ENCODE measurements at places on chromosomes 4 and X.

DNA sequence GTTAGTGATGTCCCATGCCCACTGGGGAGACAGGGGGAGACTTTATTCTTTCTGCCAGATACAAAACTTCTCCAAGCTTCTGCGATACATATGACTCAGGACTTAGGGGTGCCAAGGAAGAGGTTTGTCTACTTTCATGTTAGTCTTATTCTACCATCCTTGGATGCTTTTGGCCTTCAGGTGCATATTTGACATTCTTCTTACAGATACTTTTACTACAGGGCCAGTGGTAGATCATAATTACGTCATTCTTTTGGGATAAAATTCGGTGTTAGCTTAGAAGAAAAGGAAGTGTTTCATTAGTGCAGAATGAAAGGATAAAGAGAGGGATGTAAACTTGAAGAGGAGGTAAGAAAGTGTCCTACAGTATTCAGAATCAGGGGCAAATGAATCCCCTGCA lies 245.2 kb downstream of the THOC2 start:
- DNase-seq = no peak

DNA sequence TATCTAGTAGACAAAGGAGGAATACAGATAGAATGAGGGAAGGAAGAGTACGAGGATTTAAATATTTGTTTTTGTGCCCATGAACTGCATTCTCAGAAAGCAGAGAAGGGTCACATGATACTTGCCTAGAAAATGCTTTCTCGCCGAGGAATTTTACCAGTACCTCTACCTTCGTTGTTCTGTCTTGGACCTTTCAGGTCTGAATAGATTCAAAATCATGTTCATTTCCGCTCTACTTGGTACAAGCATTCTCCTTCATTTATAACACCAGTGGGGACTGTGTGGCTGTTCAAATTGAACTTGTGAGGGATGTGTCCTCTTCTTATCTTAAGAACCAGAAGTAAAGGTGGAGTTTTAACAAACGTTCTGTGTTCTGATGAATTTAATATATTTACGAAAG lies 1.9 kb downstream of the USP38 start:
- no peak for DNase-seq

- no peak for DNase-seq
These were observed 9.7 kb upstream of the ANTXR2 start for GRCh38 chr4:80082693-80083092.

GRCh38 chrX:135639066-135639780 lies 74.2 kb upstream of the CT45A1 start:
- DNase-seq = no peak

DNA sequence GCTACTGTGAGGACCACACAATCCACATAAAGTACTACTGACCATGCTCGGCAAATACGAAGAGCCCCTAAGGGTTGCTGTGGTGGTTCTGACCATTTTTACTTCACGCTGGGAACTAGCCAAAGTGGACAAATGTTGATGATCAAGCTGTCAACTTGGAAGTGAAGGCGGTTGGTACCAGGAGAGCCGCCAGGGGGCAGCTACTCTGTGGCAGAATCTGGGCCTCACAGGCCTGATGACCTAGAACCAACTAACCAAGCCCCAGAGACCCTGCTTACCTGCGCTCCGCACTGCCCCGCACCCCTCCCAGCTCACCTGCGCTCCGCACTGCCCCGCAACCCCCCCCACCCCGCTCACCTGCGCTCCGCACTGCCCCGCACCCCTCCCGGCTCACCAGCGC lies 5.6 kb downstream of the GAK start:
- DNase-seq = no peak

DNA sequence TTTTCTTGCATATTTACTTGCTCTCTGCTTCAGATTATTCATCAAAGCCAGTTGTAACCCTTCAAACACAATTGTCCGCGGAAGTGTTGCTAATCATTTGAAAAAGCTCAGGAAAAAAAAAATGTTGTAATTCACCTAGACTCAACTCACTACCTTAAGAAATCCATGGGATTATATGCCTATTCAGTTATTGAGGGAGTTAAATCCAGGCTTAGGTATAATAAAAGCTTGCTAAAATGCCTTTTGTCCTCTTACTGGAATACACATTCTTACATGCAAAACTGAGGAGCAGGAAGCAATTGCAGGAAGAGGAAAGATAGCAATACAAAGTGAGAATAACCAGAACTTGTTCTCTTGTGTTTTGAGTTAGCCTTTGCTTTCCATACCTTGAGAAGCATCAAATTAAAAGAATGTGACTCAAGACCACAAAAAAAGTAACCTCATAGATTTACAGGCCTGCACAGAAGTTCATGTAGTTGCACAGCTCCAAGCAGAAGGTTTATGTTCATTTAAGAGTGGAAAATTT lies 91.4 kb upstream of the FAM241A start:
- no peak for DNase-seq

GRCh38 chr4:101101072-101101471 lies 246.3 kb downstream of the PPP3CA start:
- no peak for DNase-seq

DNA sequence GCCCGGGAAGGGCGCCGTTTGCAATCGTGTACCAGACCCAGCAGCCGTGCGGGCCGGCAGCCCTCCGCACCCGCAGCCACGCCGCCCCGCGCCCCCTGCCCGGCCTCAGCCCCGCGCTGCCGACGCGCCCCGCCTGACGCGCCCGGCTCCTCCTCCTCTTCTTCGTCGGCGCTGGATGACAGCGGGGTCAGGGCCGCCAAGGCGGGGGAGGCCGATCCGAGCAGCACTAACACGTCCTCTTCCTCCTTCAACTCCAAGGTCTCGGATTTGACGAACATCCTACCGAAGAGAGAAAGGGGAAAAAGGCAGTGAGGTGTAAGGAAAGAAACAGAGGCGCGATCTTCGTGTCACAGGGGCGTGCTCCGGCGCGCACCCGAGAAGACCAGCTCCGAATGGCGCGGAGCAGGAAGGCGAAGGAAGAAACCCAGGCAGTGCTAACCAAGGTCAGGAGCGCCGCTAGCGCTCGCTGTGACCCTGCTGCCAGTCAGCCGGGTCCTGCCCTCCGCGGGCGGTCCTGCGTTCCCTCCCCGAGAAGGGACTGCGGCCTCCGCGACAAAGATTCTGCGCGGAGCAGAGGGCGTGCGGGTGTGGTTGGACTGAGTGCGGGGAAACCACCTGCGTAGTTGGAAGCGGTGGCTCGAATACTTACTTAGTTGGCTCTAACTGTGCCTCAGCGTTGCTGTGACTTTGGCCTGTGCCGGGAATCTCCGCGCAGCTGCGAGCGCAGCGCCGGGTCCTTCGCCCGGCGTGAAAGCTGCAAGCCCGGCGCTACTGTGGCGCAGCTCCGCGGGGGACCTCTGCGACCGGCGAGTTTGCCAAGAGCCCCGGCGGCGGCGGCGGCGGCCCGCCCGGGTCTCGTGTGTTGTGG lies 548 bp downstream of the NEUROG2 start:
- DNase-seq = peak; percentile 72

- no peak for DNase-seq
These were observed 3.4 kb downstream of the CPLX1 start for GRCh38 chr4:822361-823175.

GRCh38 chrX:118807151-118808017 lies 16.2 kb upstream of the ZCCHC12 start:
- DNase-seq = no peak

DNA sequence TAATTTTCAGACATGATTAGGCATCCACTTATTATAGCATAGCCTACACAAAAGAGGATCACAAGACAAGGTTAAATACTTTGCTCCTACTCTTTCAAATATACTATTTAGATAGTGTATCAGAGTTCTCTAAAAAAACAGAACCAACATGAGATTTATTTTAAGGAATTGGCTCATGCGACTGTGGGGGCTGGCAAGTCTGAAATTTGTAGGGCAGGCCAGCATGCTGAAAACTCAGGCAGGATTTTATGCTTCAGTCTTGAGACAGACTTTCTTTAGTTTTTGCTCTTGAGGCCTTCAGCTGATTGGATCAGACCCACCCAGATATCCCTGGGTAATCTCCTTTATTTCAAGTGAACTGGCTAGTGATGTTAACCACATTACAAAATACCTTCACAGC lies 169.5 kb downstream of the MAML3 start:
- DNase-seq = no peak

GRCh38 chr4:18735740-18736268 lies 714.2 kb upstream of the LCORL start:
- no peak for DNase-seq

DNA sequence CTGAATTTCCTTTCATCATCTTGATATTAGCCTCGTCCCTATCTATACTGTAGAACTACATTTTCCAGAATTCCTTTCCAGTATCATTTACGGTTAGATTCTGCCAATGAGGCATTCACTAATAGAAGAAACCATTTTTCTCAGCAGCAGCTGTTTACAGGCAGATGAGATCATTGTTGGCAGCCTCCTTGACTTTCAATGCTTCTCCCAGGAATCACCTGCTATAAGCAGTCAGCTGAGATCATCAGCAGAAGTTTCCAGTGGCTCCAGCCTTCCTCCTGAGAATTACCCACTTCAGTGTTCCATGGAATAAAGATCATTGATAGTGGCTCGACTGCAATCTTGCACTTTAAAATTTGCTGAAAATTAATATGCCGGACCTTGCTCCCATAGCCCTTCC lies 157.3 kb upstream of the TET2 start:
- no peak for DNase-seq

DNA sequence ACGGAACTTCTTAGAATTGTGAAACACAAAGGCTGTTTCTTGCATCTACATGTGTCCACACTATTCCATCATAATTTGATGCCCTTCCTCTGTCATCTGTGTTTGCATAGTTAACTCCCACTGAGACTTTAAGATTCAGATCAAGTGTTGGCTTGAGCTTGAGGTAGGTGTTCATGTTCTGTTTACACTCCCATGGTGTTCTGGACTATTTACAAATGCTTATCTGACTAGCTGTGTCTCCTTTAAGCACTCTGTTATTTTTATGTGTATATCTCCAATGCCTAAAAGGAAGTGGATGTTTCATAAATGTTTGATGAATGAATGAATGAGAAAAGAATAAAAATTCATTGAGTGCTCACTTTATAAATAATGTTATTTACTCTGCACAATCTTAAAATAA lies 622.7 kb downstream of the RAB28 start:
- no peak for DNase-seq

- DNase-seq = no peak
These were observed 20.0 kb upstream of the CAMK2D start for GRCh38 chr4:113781439-113782040.

GRCh38 chrX:94089149-94089548 lies 415.1 kb downstream of the FAM133A start:
- DNase-seq = no peak

- DNase-seq = no peak
These were observed 2.9 kb downstream of the TEC start for GRCh38 chr4:48266781-48267180.

DNA sequence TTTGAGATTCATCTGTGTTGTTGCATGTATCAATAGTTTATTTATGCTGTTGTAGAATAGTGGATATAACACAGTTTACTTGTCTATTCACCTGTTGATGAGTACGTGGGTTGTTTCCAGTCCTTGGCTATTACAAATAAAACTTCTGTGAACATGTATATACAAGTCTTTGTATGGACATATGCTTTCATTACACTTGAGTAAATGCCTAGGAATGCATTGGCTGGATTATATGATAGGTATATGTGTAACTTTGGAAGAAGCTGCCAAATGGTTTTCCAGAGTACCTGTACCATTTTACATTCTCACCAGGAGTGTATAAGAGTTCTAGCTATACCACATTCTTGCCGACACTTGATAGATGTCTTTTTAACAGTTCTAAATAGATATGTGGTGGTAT lies 16.5 kb downstream of the ART3 start:
- DNase-seq = no peak

DNA sequence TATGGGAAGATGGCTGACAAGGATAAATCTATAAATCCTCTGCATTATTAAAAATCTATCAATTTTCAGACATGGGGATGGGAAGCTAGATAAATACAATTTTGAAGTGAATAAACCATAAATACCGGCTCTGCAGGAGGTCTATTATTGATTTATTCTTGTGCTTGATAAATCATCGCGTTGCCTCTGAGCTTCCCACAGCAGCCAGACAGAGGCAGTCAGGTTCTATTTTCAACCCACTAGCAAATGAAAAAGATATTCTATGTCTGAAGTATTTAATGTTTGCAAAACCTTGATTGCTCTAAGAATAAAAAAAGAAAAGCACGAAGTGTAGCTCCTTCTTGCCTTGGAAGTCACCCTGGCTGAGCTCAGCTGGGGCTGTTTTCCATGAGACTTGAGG lies 216.2 kb downstream of the DHRSX start:
- no peak for DNase-seq

DNA sequence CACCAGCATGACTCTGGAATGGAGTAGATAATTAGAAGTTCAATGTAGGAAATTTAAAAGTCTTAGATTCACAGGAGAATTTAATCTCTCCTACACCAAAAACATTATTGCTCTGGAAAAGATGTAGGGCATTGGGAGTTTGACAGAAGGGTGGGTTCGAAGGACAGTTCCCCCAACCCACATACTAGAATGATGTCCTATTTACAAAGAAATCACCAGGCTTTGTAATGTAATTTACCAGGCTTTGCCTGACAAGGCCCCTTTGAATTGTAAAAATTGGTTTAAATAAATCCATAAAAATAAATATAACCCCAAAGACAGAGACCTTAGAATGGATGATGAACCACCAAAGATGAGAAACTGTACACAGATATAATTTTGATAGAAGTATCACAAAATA lies 399.2 kb upstream of the GRID2 start:
- no peak for DNase-seq

DNA sequence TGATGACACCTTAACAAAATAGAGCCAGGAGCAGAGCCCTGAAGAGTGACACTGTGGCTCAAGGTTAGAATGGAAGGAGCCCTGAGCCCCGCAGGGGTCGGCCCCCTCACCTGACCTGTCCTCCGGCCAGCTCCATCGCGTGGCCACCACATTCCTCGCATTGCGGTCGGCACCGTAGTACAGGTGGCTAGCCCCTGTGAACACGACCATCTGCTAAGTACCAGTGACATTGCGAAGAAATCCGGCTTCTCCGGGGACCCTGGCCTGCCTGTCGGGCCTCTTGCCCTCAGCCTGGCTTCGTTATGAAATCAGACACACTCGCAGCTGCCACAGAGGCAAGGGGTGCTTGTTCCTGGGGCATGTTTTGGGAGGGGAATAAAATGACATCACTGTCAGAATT lies 179.0 kb downstream of the AFAP1 start:
- DNase-seq = no peak

GRCh38 chr4:170214731-170215130 lies 125.0 kb upstream of the AADAT start:
- DNase-seq = no peak

DNA sequence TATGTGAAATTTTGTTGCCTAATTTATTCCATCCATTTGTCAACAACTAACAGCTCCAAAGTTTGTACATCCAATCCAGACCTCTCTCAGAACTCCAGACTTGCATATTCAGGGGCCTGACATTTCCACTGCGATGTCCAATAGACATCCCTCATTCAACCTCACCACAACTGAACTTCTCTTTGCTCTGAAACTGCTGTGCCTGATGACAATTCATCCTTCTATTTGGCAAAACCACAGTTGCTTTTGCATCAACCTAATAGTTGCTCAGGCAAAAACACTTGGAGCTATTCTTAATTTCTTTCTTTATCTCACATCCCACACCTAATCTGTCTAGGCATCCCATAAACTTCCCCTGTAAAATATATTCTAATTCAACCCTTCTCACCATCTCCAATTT lies 56.5 kb downstream of the ANTXR2 start:
- no peak for DNase-seq

GRCh38 chr4:145130130-145130529 lies 32.0 kb downstream of the ABCE1 start:
- DNase-seq = no peak

GRCh38 chr4:143514497-143514896 lies 995 bp downstream of the SMARCA5 start:
- DNase-seq = peak; percentile 78
